ENCODE measurements at places on chromosomes 6 and 20.

- DNase-seq: peak; percentile 24
Measured at GRCh38 chr6:32973144-32974015, 5.0 kb downstream of the BRD2 start.

DNA sequence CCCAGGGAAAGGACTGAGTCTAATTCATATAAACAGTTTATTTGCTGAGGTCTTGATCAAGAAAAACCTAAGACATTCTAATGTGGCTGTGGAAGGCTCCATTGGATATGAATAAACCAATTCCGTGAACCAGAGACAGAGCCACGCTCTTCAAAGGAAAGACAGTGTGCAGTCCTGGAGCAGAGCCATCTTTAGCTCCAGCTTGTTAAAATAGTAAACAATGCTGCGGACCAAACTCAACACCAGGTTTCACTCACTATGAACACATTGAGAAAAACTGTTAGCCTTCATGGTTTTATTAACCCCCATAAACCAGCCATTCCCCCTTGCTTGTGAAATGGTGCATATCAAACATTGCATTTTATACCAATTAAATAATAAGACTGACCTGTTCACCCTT, 61.9 kb downstream of the COL9A1 start:
- DNase-seq: no peak

DNA sequence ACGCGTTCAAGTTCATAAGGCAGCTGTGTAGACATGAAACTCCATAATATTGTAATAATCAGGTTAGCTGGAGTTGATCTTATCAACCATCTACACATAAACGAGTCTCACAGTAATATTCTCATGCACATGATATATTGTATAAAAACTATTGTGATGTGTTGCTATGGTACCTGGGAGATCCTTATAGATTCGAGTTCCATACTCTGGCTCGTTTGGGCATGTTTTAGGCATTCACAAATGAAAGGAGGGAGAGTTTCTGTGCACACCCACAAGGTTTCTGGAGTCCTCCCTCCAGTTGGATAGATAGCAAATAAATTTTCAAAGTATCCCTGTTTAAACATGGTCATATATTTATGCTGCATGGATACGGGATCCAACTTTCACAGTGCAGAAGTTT, 567.5 kb upstream of the SLC35B3 start:
- no peak for DNase-seq

- DNase-seq: no peak
Measured at GRCh38 chr6:5158180-5158579, 73.0 kb downstream of the PPP1R3G start.

- DNase-seq: no peak
Measured at GRCh38 chr20:54429364-54429763, 46.0 kb upstream of the DOK5 start.

- no peak for DNase-seq
Measured at GRCh38 chr6:35089935-35090505, 51.1 kb downstream of the TCP11 start.

- no peak for DNase-seq
Measured at GRCh38 chr6:75428204-75428603, 65.4 kb downstream of the FILIP1 start.

DNA sequence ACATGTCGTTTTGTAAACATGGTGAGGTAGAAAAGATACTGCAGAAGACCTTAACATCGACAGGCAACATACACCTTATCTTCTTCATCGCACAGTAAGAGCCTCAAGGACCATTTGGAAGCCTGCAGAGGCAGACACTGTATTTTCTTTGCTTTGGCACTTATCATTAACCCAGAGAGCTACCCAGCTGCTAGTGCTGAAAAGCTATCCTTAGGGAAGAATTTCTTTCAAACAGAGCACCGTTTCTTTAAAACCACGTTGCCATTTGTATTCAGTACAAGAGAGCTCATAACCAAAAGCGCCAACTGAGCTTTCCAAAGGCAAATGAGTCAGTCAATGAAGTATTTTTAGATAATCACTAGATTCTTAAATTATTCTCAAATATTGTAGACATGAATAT, 306.6 kb downstream of the EPM2A start:
- no peak for DNase-seq

DNA sequence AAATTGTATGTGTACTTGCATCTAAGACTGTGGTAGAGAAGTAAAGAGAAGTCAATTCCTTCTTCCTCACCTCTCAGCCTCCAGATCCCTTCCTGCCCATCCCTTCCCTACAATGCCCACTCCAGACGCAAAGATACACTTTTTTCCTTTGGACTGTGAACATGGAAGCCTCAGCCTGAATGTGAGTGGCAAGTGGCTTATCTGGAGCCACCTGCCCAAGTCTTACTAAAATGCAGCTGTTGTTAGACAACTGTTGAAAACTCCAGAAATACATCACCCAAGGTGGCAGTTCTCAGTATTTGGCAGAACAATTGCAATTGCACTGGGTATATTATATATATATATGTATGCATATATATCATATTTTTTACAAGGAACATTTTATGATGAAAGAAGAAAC, 7.5 kb downstream of the VGLL2 start:
- DNase-seq: no peak

- no peak for DNase-seq
Measured at GRCh38 chr20:60302875-60303274, 344.7 kb downstream of the CDH26 start.

DNA sequence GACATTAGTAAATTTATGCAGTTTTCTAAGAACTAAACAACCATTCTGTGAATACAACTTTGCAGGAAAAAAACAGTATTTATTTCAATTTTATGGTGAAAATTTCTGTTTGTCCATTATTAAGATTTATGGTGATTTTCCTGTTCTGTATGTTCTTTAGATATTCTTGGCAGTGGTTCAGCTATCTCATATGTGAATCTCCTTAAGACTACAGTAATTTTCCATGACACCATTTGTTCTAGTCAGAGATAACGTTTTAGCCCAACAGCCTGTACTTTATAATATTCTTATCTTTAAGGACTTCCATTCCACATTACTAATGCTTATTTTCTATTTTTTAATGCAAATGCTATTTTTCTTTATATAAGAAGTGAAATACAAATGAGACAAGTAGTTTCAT, 504.0 kb downstream of the RFPL4B start:
- DNase-seq: no peak

GRCh38 chr6:156057869-156058268, 602.2 kb upstream of the NOX3 start:
- no peak for DNase-seq

- DNase-seq: no peak
Measured at GRCh38 chr6:89596056-89596455, 42.5 kb downstream of the LYRM2 start.

GRCh38 chr6:29953686-29954085, 11.4 kb downstream of the HLA-A start:
- no peak for DNase-seq

- DNase-seq: no peak
Measured at GRCh38 chr6:150887978-150888563, 22.6 kb downstream of the MTHFD1L start.

DNA sequence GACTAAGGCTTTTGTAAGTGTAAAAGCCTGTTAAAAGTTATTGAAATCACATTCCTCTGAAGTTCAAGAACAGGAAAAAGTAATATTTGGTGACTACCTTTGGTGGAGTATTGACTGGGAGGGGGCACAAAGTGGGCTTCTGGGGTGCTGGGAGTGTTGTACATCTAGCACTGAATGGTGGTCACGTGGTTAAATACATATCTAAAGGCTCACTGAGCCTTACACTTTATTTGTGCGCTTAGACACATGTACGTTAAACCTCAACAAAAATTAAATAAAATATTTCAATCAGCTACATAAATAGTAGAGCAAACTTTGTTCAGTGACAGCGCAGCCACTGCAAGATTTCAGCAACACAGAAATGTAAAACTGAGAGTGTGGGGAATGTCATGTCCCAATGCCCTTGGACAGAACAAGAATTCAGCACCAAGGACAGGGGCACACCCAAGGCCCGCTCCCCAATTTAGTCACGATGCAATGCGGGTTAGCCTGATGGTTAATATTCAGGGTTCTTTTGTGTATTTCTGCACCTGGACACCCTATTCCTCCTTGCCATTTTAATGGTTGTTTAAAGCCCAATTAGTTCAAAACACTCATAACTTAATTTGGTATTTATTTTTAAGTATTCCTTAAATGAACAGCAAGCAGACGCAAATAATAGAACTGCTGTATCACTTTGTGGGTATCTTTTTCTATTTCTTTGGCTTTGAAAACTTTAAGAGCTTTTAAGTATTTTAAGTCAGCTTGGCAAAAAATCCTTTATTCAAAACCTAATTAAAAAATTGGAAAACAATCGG, 37.4 kb downstream of the ANGPT4 start:
- peak; percentile 62 for DNase-seq

GRCh38 chr20:23293689-23294088, 56.9 kb upstream of the NXT1 start:
- no peak for DNase-seq

DNA sequence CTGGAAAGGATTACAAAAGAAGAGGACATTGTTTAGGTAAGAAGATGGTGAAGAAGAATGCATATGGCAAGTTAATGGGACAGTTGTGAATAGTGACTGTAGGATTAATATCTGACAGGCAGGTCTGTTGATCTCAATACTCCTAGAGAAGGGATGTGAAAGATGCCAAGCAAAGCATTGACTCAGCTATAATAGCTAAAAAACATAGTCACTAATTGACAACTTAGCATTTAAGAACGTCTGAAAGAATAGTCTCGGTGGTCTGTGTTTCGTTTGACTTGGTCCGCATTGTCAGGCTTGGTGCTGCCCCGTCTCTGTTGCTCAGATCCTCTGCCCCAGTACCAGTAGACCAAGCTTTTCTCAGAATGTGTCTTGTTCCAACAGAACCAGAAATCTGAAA, 65.9 kb downstream of the HIVEP1 start:
- DNase-seq: no peak

DNA sequence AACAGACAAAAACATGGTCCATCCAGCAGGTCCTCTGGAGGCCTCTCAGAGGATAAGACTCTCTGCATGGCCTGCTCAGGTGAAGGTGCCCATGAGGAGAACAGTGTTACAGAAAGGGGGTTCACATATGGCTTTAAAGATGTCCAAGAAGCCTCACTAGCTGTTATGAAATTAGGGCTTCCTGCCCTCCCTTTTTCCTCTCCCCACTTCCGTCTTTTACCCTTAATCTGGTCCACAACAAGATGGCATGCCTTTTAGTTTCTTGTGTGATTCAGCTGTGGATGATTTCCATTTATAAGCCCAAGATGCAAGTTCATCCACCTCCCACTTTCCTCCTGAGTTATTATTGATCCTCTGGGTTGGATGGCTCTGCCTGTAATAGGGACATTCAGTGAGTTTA, 14.0 kb downstream of the GCNT2 start:
- DNase-seq: no peak
